Muscle of arm (tissue), 14 donors: ENCODE measurements at places on chromosomes 4 and X.

GRCh38 chr4:44965435-44966095 lies 239.2 kb upstream of the GNPDA2 start:
- no peak for DNase-seq

DNA sequence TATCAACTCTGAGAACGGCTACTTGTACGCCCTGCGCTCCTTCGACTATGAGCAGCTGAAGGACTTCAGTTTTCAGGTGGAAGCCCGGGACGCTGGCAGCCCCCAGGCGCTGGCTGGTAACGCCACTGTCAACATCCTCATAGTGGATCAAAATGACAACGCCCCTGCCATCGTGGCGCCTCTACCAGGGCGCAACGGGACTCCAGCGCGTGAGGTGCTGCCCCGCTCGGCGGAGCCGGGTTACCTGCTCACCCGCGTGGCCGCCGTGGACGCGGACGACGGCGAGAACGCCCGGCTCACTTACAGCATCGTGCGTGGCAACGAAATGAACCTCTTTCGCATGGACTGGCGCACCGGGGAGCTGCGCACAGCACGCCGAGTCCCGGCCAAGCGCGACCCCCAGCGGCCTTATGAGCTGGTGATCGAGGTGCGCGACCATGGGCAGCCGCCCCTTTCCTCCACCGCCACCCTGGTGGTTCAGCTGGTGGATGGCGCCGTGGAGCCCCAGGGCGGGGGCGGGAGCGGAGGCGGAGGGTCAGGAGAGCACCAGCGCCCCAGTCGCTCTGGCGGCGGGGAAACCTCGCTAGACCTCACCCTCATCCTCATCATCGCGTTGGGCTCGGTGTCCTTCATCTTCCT lies 2.7 kb downstream of the PCDH10 start:
- no peak for DNase-seq

DNA sequence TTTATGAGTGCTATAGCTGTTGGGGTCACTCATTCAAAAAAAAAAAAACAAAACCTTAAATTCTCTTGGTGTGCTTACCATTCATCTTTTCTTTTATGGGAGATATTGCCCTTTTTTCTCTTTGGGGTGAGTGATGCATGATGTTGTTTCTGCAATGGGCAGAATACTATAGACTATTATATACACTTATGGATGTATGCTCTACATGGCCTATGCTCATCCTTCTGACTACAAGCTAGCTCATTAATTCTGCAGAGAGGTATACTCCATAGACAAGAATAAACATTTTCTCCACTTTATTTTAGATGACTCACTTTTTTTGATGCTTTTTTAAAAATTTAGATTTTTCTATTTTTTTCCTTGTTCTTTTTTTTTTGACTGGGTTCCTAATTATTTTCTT lies 160.3 kb upstream of the ANK2 start:
- no peak for DNase-seq

DNA sequence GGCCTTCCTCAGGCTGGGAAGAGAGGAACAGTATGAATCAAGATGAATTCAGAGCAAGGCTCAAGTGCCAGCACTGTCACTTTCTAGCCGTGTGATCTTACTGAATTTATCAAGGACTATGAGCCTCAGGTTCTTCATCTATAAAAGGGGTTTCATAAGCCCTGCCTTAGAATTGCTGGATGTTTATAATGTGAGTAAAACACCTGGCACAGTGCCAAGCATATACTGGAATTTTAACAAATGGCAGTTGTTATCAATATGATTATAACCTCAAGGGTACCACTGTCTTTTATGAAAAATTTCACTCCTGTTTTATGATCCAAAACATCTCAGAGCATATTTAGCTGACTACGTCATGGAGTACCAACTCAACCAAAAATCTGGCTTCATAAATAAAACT lies 4.0 kb downstream of the MAGEC2 start:
- no peak for DNase-seq

DNA sequence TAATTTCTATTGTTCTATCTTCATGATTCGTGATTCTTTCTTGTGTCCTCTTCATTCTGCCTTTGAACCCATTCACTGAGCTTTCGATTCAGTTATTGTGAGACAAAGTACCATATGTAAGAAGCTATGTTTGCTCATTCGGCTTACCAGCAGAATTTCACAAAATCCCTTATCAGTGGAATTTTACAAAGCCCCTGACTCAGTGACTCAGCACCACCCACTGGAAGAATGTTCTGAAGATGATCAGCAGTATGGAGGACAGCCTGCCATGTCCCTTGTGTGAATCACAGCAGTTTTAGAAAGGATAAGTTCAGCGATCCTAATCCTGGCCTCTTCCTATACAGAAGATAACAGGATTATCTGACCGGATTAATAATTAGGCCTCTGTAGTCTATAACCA lies 5.8 kb upstream of the UXT start:
- DNase-seq, result no peak

DNA sequence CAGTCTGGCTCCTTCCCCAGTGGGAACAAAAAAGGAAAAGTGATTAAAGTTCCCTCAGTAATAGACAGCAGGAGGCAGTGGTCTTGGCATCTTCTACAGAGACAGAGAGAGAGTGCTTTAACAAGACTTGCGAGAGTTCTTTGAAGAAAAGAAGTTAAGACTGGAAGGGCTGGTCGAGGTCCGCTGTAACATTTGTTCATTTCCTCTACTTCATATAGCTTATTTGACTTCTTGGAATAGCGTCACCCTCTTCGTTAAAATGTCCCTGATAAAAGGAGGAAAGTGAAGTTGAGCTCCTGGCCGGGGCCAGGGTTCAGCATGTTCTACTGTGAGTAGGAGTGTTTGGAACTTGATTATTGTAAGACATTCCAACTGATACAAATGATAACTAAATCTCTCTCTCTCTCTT lies 179.8 kb downstream of the SLIT2 start:
- DNase-seq, result no peak
